ENCODE measurements at places on chromosomes 3 and 15. TPM values are rescaled to one million over a fixed set of nuclear protein-coding genes. Genes with fewer than 3 reads are reported as not detected.

SLC2A2 gene
- 2.5 TPM for total RNA-seq

QTRT2 gene
- 14.4 TPM for total RNA-seq

GOLGA6A gene
- total RNA-seq: not detected

- H3K4me1 ChIP-seq: no peaks in the 10 kb centered on the region
- no peak overlapping the region for H3K4me3 ChIP-seq
- H3K27me3 ChIP-seq: no peaks in the 10 kb centered on the region
- no peaks in the 10 kb centered on the region for H3K36me3 ChIP-seq
- DNase-seq: no peak
Measured at GRCh38 chr15:59119625-59120024, 14.7 kb downstream of the CCNB2 start.

GRCh38 chr3:116322750-116323375, 122.4 kb downstream of the LSAMP start:
- no peak overlapping the region for H3K27ac ChIP-seq
- H3K27me3 ChIP-seq: no peaks in the 10 kb centered on the region
- no peak overlapping the region for H3K4me3 ChIP-seq
- no peak for DNase-seq
